ENCODE measurements at places on chromosomes 2 and 18. TPM values are rescaled to one million over a fixed set of nuclear protein-coding genes. Genes with fewer than 3 reads are reported as not detected.

Gene DES
- 3.0 TPM for total RNA-seq

Gene MOGAT1
- total RNA-seq = not detected

Gene SMYD1
- not detected for total RNA-seq

Gene CYP27A1
- 6.8 TPM for total RNA-seq

Gene MATN3
- 3.4 TPM for total RNA-seq

Gene DCAF17
- 26.2 TPM for total RNA-seq

Gene L3MBTL4
- 0.13 TPM for total RNA-seq

Gene OTX1
- total RNA-seq = not detected

Gene KLHL30
- 5.2 TPM for total RNA-seq

Gene RNMT
- total RNA-seq = 30.1 TPM

Gene TCF4
- total RNA-seq = 91.4 TPM

Gene FSIP2
- total RNA-seq = 0.13 TPM

Gene DSC1
- total RNA-seq = not detected

Gene NT5C1B
- total RNA-seq = not detected

Gene SLC4A1AP
- 24.9 TPM for total RNA-seq

Gene SERPINB7
- 0.07 TPM for total RNA-seq

Gene GNLY
- not detected for total RNA-seq

Gene ZC3H8
- 7.4 TPM for total RNA-seq

Gene CELF4
- total RNA-seq = not detected

Gene PGAP1
- 14.0 TPM for total RNA-seq

Gene CCDC141
- 0.53 TPM for total RNA-seq

Gene CFAP210
- not detected for total RNA-seq

Gene ZSWIM2
- total RNA-seq = 0.10 TPM

Gene RBM43
- total RNA-seq = 8.1 TPM

Gene FBXO36
- total RNA-seq = 2.9 TPM

Gene PPP4R3B
- 53.2 TPM for total RNA-seq

Gene BOLL
- total RNA-seq = not detected

Gene FAHD2B
- 3.7 TPM for total RNA-seq

Gene HOXD1
- total RNA-seq = not detected

Gene ZNF513
- 8.9 TPM for total RNA-seq

Gene FN1
- 31,457 TPM for total RNA-seq

Gene HAAO
- total RNA-seq = 0.85 TPM

Gene CDH2
- 368 TPM for total RNA-seq

Gene REG3A
- total RNA-seq = not detected

Gene CWC22
- 13.0 TPM for total RNA-seq

Gene ZNF385B
- not detected for total RNA-seq

Gene TIMM21
- total RNA-seq = 27.2 TPM

Gene CCDC68
- total RNA-seq = 15.1 TPM

Gene EFHD1
- 2.7 TPM for total RNA-seq

Gene DSG1
- not detected for total RNA-seq

Gene RAMP1
- 3.7 TPM for total RNA-seq

Gene DYNC2LI1
- 25.8 TPM for total RNA-seq

Gene LRRTM1
- not detected for total RNA-seq

Gene CD226
- total RNA-seq = 0.69 TPM

Gene NAT8
- not detected for total RNA-seq

Gene GNAL
- 0.20 TPM for total RNA-seq

Gene SIX3
- total RNA-seq = not detected

Gene COLEC12
- total RNA-seq = 21.1 TPM

Gene LAMA1
- 92.5 TPM for total RNA-seq

Gene SERPINB11
- total RNA-seq = not detected

Gene VPS4B
- total RNA-seq = 38.7 TPM
